Daoy (cell line): ENCODE measurements at places on chromosomes 3 and 15.

GRCh38 chr3:170330366-170330765 lies 27.1 kb upstream of the SKIL start:
- DNase-seq: peak; percentile 79

GRCh38 chr15:31277335-31278060 lies 49.1 kb upstream of the KLF13 start:
- DNase-seq: no peak

- no peak for DNase-seq
Measured at GRCh38 chr15:90046911-90047392, 45.8 kb downstream of the ZNF710 start.

GRCh38 chr15:32649342-32649741 lies 7.8 kb downstream of the SCG5 start:
- no peak for DNase-seq

- no peak for DNase-seq
Measured at GRCh38 chr3:178137831-178138230, 398.4 kb upstream of the KCNMB2 start.

DNA sequence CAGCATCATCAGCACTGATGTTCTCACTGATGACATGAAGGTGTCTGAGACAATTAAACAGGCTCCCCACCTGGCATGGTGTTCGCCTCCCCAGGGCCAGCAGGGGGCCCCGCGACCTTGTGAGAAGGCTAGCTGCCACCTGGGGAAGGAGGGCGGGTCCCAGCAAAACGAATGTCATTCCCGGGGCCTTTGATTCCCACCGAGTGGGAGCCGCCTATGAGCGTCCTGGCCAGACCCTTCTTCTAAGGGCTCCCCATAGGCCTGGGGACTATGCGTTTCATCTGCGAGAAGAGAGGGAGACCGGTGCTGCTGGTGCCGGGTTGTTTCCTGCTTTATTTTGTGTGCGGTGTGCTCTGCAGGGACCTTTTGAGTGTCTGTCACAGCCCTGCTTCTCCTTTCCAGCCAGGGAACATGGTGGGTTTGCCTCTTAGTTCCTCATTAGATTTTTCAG lies 20.5 kb upstream of the MINDY4B start:
- DNase-seq: peak; percentile 70
